ENCODE measurements at places on chromosomes 5 and 9. TPM values are rescaled to one million over a fixed set of nuclear protein-coding genes. Genes with fewer than 3 reads are reported as not detected.

DNA sequence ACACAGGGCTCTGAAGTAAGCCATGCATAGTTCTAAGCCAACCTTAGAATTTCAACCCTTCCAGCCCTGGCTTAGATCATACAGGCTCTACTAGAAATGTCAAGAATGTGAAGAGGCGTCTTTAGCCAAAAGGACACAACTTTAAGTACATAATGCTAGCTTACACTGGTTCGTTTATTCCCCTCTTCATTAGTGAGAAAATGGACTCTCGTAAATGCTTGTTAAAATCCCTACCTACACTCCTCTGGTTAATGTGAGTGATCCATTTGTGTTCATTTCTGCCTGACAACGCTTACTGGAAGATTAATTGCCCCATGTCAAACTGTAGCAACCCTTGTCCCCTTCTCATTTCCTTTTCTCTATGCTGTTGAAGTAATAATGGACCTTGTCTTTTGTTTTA is 149.3 kb upstream of the POU5F2 start:
- DNase-seq, result no peak

DNA sequence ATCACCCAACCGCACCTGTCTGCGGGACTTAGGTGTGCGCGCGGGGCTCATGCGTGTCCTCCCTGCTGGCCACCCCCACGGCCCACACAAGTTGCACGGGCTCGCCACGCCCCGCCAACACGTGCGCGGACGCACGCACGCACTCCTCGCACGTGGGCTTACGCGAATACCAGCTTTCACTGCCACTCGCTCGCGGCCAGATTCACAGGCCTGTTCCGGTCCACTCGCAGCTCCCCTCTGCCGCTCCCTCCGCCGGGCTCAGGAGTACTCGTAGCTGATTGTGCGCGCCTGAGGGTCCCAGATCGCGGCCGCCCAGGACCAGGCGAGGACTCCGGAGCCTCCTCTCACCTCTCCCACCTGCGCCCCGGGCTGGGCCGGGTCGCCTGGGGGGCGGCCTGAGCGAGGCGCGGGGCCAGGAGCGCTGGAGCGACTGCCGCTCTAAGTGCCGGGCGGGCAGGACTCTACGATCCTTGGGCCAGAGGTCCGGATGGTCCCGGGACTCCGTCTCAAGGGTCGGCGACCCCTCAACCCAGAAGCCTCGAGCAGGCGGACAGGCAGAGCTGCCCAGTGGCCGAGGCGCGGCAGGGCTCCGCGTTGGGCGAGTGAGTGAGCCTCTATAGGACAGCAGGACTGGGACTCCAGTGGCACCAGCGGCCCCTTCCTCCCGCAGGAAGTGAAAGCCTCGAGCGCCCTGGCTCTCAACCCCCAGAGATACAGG is 3.4 kb downstream of the PCDHGC5 start:
- no peak for DNase-seq

DNA sequence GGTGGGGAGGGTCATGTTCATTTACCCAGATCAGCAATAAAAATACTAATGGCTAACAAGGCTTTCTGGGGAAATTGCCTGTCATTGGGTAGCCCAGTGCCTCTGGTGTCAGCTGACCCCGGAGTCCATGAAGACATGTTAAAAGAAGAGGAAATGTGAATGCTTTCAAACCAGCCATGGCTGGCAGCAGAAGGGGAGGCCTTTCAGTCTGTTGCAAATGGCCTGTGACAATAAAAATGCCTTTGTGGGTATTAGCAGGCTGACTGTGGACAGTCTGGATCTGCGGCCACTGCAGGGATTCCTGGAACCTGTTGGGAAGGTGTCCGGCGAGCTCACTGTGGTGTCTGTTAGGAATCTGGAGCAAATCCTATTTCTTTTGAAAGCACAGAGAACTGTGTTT is 7.5 kb downstream of the ABL1 start:
- DNase-seq, result no peak

Gene GPR21
- total RNA-seq, result not detected
